ENCODE measurements at places on chromosomes 12 and 14.

DNA sequence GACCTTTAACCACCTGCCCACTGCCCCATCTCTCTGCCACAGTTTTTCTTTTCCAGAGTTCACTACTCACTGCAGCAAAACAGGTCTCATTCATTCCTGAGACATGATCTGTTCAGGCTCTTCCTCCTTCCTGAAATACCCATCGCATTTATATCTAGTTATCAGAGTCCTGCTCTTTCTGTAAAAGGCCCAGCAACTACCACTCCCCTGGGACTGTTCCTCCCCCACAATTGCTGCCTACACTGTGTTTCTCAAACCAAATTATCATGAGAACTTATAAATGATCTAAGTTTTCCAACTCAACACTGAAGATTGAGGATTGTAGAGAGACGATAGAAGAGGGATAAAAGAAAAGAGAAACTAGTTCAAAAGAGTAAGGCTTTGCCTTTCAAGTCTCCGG, 40.8 kb upstream of the EPS8 start:
- DNase-seq, result no peak

DNA sequence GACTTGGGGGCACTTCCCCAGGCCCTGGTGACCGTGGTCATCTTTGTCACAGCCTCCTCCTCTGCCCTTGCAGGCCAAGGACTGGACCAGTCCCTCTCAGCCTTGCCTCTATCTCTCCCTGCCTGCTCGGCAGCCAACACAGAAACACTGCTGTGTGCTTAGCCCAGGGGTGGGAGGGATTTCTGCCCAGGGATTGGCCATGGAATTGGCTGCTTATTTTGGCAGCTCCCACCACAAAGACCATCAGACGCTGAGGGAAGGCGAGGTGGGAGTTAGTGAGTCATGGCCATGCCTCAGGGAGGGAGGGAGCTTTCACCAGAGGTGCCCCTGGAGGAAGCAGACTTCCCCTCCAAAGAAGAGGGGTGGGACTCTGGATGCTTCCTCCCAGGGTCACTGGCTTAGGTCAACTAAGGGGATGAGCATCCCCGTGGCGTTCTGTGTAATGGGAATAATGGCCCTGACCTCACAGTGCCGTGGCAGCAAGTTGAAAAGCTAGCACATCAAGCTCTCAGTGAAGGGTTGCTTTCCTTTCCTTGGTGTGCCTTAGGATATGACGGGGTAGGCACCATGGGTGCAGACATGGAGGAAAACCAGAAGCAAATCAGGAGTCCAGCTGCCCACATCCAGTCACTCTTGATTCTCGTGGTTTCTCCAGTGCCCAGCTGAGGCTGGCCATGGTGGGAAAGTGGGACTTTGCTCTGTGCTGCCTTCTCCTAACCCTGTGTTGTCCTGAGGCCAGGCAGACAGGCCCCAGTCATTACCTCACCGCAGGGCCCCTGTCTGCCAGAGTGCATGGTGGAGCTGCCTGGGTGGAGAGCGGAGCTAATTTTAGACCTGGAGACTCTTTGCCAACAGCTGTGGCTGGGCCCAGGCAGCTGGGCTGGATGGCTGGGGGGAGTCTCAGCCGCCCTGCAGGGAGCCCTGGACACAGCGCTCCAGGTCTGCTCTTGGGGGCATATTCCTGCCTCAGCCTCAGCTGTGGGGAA, 21.4 kb downstream of the B4GALNT3 start:
- DNase-seq, result peak; percentile 89

- DNase-seq, result no peak
Observed at GRCh38 chr12:121947981-121948380, 29.6 kb downstream of the CFAP251 start.

DNA sequence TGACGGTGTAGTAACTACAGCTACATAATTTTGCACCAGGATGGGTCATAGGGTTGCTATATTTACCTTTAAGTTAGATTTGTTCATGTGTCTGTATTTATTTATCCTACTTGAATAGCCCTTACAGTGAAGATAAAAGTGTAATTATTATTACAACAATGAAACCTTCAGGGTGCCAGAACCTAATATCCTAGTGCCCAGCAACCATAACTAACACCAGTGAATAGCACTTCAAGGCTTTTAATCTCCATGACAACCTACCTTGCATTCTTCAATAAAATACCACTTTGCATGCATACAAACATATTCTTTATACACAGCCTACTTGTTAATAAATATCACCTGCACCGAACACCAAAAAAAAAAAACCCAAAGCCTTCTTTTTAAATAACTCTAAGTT, 58.7 kb upstream of the G2E3 start:
- no peak for DNase-seq

- DNase-seq, result no peak
Observed at GRCh38 chr14:100135784-100136183, 23.7 kb downstream of the DEGS2 start.

DNA sequence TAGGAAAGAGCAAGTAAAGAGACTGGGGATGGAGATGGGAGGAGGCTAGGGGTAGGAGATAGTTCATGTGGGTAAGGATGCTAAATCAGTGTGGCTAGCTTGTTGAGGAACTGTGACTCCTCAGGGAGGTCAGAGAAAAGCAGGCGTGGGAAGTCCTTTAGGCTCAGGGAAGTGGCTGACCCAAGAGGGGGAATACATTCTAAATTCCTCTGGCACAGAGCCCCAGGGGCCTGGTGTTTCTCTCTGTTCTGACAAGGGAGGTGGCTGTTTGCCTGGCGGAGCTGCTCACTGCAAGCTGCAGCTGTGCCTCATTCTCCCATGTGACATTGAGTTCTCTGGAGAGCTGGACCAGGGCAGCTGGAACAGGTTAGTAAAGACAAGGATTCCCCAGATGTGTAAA, 152.2 kb upstream of the SLC38A2 start:
- DNase-seq, result peak; percentile 57

- DNase-seq, result no peak
Observed at GRCh38 chr12:13061377-13061776, 17.2 kb downstream of the FAM234B start.

DNA sequence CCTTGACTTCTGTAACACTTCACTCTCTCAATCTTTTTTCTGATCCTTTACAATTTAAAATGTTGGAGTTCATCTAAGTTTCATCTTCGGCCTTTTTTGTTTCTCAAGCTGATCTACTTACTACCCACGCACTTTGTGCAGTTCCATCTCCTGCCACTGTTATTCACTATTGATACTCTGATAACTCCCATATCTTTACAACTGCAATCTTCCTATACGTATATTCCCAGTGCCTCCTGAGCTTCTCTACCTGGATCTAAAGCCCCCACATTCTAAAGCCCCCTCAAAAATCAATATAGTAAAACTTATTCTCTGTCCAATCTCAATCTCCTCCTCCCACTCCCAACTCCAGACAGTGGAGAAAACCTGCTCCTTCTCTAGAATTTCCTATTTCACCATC, 5.9 kb downstream of the ATG2B start:
- DNase-seq, result no peak

GRCh38 chr12:68495336-68496070, 115.2 kb upstream of the RAP1B start:
- DNase-seq, result no peak
